ENCODE measurements at places on chromosomes 5 and 9.

DNA sequence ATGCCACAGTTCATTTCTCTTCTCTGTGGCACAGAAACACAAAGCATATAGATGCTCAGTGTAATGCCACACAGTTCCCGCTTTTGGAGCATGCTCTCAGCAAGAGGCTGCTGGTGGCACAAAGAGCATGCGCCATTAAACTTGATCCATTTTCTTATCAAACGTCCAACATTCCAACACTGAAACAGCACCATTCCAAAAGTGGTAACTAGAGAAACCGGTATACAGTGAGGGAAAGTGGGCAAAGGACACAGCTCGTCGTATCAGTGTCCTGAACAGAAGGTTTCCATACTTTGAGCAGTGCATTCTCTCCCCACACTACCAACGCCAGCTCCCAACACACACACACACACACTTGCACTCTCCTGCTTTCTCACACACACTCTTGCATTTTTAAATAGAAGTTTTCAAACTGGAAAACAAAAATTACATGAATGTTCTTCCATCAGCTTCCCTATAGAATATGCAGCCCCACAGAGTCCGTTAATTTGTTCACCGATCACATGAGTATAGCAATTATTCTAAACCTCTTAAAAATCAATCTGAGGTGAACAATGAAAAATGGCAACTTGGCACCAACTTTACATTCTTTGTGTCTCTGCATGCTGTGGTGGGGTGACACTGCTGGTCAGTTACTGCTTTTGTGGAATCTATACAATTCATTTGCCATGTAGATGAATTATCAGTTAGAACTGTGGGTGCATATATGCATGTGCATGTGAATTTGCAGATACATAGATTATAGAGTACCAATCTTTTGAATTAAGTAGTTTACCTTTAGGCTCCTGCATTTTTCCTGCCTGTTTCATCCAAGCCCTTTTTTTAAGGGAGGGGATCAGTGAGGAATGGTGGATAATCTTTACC is 5.7 kb downstream of the NFIB start:
- H3K36me3 ChIP-seq, result no peaks in the 10 kb centered on the region
- H3K4me3 ChIP-seq, result no peak overlapping the region
- peaks cover 6% of the 10 kb centered on the region for H3K4me1 ChIP-seq

- H3K27me3 ChIP-seq, result peaks cover 13% of the 10 kb centered on the region
- DNase-seq, result no peak
- H3K4me3 ChIP-seq, result no peak overlapping the region
These were observed 255.7 kb downstream of the ENC1 start for GRCh38 chr5:74384851-74385250.

DNA sequence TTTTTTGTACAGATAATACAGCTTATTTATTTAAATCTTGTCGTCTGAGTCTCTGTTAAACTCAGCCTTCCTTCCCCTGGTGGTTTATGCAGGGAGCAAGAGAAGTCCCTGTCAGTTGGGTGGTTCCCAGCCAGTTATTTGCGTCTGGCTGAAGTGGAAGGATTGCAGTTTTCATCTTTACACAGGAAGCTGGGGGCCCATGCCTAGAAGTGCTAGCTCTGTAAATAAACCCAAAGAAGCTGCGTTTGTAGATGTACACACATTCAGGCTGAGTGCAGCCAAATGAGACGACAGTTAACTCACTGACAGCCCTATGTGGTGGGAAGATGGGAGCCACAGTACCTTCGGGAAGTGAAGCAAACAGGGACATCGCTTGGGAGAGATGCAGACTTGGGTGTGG is 122.1 kb downstream of the SAXO1 start:
- H3K4me1 ChIP-seq, result no peaks in the 10 kb centered on the region
- no peak overlapping the region for H3K27ac ChIP-seq
- no peak overlapping the region for H3K4me3 ChIP-seq
- H3K27me3 ChIP-seq, result peaks cover 4% of the 10 kb centered on the region
- no peak for DNase-seq

GRCh38 chr9:75051285-75051684 is 23.2 kb upstream of the CARNMT1 start:
- no peaks in the 10 kb centered on the region for H3K36me3 ChIP-seq
- H3K27ac ChIP-seq, result no peak overlapping the region
- H3K4me1 ChIP-seq, result no peaks in the 10 kb centered on the region
- DNase-seq, result no peak
- H3K27me3 ChIP-seq, result peaks cover 4% of the 10 kb centered on the region

All from activated naive CD8-positive, alpha-beta T cell treated with anti-CD3 and anti-CD28 coated beads for 36 hours (primary cell).